A549 treated with CpdA at 1 μM for 4 hours (cell line): ENCODE measurements at places on chromosomes 4 and X. TPM values are rescaled to one million over a fixed set of nuclear protein-coding genes. Genes with fewer than 3 reads are reported as not detected.

RPA4 gene
- total RNA-seq = 0.15 to 0.36 TPM (median 0.19 TPM) in 5 replicates

ZNF280C gene
- total RNA-seq = 2.5 to 4.9 TPM (median 2.7 TPM) in 5 replicates

GIMD1 gene
- not detected in 5 replicates for total RNA-seq

BANK1 gene
- total RNA-seq = 0.58 to 1.1 TPM (median 0.80 TPM) in 5 replicates

RPS6KA6 gene
- 4.3 to 7.4 TPM (median 5.9 TPM) in 5 replicates for total RNA-seq

DDX53 gene
- not detected in 5 replicates for total RNA-seq

NLGN4X gene
- not detected in 5 replicates for total RNA-seq
